ENCODE measurements at places on chromosomes 1 and 21. TPM values are rescaled to one million over a fixed set of nuclear protein-coding genes. Genes with fewer than 3 reads are reported as not detected.

OR2L3 gene
- total RNA-seq: not detected

DNA sequence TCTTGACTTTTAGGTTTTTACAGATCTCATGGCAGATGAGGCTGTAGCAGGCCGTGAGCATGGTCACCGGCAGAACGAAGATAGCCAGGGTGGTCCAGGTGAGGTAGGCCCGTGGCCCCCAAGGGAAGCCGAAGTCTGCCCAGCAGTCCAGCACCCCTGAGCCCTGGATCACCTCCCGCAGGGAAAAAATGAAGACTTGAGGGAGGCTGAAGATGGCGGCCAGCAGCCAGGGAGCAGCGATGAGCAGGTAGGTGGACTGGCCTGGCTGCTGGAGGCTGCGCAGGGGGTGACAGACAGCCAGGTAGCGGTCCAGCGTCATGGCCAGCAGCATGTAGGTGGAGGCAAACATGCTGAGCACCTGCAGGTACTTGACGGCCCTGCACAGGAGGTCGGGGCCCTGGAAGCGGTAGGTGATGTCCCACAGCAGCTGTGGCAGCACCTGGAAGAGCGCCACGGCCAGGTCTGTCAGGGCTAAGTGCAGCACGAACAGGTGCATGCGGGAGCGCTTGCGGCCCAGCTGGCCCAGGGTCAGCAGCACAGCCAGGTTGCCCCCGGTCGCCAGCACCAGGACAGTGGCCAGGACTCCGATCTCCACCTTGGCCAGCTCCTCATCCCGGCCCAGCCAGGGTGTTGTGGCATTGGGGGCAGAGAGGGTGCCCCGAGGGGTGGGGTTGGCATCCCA is 856 bp downstream of the AVPR1B start:
- no peak for DNase-seq

SLC6A17 gene
- 0.46 TPM for total RNA-seq

DNA sequence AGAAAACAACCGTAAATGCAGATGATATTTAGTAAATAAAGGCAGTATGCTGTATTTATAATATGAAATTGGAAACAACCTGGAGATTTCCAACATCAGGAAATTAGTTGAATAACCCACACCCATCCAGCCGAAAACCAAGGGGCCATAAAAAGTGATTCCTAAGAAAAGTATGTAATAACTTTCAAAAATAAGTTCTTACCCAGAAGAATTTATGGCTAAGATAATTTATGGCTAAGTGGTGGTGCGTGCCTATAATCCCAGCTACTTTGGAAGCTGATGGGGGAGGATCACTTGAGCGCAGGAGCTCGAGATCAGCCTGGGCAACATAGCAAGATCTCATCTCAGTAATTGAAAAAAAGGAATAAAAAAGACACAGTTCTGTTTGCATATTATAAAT is 43.2 kb downstream of the TMCO4 start:
- no peak for DNase-seq

DNA sequence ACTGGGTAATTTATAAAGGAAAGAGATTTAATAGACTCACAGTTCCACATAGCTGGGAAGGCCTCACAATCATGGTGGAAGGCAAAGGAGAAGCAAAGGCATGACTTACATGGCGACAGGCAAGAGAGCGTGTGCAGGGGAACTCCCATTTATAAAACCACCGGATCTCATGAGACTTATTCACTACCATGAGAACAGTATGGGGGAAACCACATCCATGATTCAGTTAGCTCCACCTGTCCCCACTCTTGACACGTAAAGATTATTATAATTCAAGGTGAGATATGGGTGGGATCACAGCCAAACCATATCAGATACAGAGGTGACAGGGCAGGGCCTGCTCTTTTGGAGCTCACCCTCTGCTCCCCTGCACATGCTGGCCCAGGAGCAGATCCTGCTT is 31.4 kb upstream of the TMEM61 start:
- DNase-seq: no peak

GRCh38 chr1:241061062-241061461 is 295.9 kb downstream of the RGS7 start:
- no peak for DNase-seq

DNA sequence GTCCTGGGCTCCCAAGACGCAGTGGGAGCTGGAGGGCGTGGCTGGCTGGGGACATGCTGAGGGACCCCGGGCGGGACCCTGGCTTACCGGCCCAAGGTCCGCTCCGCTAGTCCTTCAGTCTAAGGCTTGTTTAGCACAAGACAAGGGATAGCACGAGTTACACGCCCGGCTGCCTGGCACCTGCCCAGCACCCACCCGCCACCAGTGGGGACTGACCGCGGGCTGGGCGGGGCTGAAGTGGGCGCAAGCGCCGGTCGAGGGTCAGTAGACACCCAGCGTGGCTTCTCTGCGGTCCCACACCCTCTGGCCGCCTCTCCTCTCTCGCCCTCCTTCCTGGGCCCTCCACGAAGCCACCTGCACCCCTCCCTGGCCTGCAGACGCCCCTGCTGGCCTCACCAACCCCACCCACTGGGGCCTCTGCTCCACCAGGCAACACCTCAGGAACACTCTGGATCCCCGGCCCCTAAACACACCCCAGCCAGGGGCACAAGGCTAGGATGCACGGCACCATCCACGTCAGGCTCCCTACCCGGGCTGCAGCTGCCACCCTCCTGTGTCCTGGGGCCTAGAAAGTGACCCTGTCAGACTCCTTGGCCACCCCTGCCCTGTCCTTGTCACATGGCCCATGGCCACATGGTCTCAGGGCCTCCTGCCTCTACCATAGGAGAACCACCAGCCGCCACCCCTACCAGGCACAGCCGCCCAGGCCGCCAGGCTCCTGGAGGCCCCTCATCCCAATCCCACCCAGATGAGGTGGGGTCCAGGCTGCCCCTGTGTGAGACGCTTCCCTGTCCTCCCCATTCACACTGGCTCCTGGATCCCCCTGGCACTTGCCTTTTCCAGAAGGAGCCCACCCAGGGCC is 6.1 kb downstream of the TAS1R3 start:
- DNase-seq: no peak

DNA sequence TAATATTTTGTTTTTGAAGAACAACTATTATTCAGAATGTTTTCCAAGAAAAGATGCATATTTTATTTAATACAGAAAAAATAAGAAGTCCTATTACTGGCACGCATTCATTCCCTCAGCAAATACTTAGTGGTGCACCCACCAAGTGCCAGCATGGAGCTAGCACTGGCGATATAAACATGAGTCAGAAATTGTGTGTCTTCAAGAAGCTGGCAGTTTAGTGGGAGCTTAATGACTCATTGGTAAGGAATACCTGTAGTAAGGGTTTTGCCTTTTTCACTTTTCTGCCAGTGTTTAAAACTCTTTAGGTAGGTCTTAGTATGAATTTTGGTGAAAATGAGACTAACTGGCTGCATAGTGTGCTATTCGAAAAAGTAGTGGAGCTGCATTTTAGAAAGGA is 6.3 kb downstream of the MAGI3 start:
- no peak for DNase-seq

GRCh38 chr21:16377120-16377658 is 647.4 kb downstream of the USP25 start:
- DNase-seq: no peak

DNA sequence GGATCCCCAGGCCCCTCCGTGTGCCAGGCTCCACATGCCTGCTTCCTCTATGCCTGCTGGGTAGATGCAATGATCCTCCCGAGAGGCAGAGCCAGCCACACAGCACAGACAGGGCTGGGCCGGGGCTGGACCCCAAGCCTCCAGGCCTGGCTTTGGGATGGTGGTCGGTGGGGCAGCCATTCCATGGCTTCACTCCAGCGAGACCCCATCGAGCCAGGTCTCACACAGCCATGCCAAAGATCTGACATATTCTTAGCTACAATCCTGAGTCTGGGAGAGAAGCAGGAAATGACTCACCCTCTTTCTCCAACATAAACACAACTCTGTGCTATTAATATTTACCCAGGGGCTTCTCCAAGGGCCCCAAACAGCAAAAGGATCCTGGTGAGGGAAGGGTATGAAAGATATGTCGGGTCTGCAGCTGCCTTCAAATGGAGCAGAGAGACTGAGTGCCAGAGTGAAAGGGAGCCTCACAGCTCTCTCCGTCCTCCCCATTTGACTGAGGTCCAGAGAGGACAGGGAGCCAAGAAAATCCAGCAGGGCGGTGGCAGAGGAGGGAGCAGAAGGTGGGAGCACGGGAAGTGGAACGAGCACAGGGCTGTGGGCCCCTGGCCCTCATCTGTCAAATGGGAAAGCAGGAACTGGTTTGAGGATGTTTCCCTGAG is 639.5 kb downstream of the MATN1 start:
- DNase-seq: no peak

DNA sequence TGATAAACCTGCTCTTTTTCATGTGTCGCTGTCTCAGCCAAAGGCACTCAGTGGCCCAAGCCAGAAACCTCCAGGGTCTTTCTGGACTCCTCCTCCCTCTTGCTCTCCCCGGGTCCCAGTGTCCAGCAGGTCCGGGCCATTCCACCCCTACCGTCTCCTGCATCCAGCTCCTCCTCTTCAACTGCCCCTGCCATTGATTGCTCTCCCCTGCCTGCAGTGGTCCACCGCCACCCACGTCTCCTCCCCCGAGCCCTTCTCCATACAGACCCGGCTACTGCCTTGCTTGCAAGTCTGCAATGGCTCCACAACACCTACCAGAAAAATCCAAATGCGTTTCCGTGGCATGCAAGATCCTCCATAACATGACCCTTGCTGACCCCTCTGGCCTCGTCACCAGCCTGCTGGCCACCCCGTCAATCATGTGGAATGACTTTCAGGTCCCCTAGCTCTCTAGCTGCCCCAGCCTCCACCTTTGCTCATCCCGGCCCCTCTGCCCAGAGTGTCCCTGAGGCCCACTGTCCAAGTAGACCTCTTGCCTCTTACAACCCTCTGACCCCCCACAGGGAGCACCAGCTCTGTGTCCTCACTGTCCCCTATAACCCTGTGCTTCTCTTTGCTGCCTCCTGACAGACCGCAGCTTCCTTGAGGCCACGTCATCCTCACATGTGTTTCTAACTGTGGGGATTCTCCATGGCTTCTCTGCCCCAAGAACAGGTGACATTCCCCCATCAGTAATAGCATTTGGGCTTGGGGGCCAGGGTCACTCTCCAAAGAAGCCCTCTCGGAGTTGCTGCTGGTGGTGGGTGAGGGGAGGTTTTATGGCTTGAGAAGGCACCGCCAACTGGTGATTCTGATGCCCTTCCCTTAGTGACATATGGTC is 15.0 kb downstream of the CACNA1S start:
- no peak for DNase-seq

DNA sequence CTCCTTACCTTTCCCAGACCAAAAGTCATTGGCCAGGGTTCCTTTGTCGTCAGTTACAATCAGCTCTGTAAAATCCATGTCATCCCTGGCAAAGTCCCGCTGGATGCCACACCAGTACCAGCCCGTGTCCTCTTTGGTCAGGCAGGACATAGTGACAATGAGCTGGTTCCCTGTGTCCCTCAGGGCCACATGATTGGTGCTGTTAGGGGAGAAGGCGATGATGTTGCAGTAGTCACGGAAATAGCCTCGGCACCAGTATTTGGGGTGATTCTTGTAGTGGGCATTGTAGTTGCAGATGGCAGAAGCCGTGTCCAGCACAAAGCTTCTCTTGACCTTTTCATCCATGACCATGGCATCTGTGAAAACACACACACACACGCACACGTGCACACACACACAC is 14.8 kb downstream of the ADORA3 start:
- no peak for DNase-seq

DNA sequence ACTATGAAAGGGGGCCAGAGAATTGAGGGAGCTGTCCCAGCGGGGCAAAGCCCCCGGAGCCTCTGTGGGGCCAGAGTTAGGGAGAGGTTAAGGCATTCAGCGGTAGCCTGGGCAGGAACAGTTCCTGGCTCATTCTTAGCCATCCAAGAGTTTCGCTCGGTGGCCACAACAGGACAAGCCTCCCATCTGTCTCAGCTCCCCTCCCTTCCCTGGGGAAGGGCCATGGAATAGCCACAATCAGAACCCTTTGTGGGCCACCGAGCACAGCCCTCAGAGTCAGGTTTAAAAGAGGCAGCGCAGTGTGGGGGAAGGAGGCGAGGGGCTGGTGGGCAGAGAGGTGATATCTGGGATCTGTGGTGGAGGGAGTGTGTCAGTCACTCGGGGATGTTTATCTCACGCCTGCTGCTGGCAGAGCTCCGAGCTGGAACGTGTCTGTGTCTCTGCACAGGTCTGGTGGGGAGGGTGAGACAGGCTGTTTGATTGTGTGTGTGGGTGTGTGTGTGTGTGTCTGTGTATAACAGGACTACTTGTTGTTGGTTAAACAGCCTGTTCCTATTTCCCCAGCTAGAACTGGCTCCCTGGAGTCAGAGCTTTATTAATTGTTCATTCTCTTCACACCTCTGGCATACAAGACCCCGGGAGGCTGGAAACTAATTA is 49.6 kb upstream of the GOLT1A start:
- no peak for DNase-seq

CORT gene
- total RNA-seq: 0.34 TPM

CFHR1 gene
- total RNA-seq: not detected

CFAP57 gene
- total RNA-seq: 0.16 TPM

DNA sequence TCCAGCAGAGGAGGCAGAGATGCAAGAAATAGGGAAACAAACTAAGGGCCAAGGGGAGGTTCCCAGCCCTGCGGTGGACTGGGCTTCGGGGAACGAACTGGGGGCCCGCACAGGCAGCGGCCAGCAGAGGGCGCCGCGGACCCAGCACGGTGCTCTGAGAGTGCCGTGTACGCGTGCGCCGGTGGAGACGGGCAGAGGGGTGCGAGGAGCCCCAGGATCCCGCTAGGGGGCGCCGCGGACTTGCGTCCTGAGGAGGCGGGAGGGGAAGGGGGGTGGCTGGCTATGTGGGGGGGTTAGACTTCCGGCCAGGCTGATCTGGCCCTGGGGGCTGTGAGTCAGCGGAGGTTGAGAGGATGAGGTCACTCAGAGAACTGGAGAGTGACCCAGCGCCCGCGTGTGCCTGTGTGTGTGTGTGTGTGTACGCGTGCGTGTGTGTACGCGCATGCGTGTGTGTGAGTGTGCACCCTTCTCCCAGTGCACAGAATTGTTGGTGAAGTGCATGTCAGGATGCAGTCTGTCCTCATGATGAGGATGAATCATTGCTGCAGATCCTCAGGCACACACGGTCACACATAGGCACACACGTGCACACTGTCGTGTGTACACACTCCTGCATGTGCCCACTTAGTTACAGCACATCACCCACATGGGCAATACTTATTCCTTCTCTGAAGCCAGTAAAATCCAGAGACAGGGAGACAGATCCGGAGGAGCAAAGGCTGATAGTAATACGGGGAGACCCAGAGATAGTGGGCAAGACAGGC is 17.0 kb downstream of the NES start:
- peak; percentile 89 for DNase-seq

ACTL8 gene
- not detected for total RNA-seq

DNA sequence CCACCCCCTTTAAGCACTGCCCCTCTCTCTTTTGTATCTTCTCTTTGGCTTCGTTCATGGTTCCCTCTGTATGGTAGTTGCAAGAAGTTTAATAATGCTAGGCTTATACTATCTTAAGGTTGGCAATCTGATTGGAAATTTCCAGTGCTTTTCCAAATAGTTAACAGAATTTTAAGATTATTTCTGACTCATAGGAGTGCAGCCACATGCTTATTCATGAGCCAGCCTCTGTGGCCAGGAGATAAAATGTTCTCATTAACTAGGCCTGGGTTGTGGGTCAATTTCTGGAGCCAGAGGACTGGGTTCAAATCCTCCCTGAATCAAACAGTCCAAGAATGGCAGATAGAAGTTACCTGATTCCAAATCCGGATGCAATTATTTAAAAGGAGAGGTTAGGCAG is 103.1 kb downstream of the ATP6V1G3 start:
- no peak for DNase-seq
